ENCODE measurements at places on chromosomes 11 and 22. TPM values are rescaled to one million over a fixed set of nuclear protein-coding genes. Genes with fewer than 3 reads are reported as not detected.

DNA sequence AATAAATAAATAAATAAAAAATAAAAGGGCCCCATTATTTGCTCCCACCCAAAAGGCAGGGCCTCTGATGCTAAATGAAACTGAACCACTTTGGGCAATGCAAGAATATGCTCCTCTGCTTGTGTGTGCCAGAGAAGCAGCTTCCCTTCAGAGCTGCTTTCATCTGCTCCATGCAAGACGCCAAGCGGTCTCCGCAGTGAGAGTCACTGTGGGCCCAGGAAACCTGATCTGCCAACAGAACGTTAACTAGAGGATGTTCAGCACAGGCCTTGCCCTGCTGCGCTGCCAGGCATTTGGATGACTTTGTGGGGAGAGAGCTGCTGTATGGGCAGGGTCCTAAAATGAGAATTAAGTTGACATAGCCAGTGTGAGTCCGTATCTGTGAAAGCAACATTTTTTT is 43.7 kb upstream of the APOA1 start:
- DNase-seq, result no peak

GRCh38 chr22:42202669-42203068 is 67.8 kb downstream of the TCF20 start:
- DNase-seq, result no peak

DNA sequence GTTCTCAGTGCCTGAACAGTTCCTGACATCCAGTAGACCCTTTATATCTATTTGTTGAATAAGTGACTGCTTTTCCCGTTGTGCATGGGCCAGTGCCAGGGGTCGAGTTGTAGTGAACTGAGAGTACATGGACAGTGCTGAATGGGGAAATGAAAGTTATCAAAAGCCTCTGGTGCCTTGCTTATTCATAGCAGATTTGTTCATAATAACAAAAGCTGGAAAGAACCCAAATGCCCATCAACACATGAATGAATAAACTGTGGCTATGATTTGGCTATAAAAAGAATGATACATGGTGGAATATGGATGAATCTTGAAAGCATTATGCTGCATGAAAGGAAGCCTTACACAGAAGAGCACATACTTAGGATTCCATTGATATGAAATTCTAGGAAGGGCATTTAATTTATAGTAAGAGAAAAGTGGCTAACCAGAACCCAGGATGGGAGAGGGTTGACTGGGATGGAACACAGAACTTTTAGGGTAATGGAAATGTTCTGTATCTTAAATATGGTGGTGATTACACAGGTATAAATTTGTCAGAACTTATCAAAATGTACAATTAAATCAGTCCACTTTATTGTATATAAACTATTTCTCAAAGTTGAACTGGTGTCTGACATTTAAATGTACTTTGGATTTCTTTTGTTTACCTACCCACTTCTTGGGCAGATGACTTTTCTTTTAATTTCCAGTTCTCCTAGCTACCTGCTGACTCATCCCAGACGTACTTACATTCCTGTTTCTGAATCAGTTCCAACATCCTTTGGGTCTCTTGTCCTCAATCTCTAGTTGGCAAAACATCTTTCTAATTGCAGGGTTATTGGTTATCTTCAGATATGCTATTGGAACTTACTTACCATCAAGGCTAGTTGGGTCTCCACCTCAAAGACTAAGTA is 42.8 kb downstream of the PACS1 start:
- no peak for DNase-seq

- DNase-seq, result no peak
Measured at GRCh38 chr11:16169541-16169940, 186.8 kb downstream of the SOX6 start.

- no peak for DNase-seq
Measured at GRCh38 chr11:122494221-122494620, 161.3 kb upstream of the UBASH3B start.

GRCh38 chr11:78429209-78429608 is 11.6 kb upstream of the GAB2 start:
- DNase-seq, result no peak

GRCh38 chr11:14555818-14556217 is 35.6 kb upstream of the PSMA1 start:
- no peak for DNase-seq

- DNase-seq, result no peak
Measured at GRCh38 chr11:28838741-28839140, 730.6 kb downstream of the METTL15 start.

- DNase-seq, result no peak
Measured at GRCh38 chr11:77276271-77276670, 25.2 kb downstream of the GDPD4 start.

DNA sequence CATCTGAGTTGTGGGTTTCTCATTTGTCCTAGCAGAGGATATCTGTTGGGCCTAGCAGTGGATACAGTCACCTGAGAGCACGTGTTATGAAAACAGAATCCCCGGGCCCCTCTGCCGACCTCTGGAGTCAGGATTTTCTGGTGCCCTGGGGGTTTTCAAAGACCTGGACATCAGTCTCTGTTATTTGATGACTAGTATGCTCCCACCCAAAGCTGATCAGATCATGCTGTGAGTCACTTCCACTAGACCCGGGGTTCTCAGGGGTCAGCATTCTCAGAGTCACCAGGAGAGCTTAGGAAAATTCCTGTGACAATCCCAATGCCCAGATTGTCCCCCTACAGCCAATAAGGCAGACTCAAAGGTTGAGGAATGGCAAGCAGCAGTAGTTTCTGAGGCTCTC is 38.7 kb downstream of the KCNJ1 start:
- no peak for DNase-seq

- no peak for DNase-seq
Measured at GRCh38 chr11:106656646-106657045, 361.6 kb downstream of the GUCY1A2 start.

DNA sequence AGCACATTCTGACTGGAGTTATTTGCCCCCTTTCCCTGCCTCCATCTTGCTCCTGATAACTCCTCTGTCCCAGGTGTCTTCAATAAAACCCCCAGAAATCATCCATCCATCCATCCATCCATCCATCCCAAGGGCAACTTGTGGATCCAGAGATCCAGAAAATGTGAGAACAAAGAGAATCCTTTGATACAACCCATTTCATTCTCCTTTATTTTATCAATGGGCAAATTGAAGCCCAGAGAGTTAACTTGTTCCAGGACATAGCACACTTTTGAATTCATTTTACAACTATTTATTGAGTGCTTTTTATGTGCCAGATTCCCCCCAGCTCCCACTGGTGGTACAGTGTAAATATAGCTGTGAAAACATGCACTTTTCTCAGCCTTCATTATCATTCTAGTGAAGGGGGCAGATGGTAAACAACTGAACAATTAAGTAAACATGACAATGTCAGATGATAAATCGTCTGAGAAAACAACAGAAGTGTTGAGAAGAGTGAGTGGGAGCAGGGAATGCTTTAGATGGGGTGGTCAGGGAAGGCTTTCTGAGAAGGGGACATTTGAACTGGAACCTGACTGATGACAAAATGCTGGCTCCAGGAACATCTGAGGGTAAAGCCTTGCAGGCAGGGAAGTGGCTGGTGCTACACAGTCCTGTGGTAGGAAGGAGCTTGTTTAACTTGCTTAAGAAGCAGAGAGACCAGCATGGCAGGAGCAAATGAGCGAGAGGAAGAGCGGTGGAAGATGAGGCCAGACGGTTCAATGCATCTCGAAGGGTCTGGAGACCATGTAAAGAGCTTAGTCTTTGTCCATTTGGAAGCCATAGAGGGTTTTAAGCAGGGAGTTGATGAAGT is 80.0 kb upstream of the TIMP3 start:
- no peak for DNase-seq

GRCh38 chr11:9530901-9531625 is 42.4 kb upstream of the WEE1 start:
- DNase-seq, result no peak

- DNase-seq, result no peak
Measured at GRCh38 chr22:46894081-46894671, 131.7 kb downstream of the TBC1D22A start.

DNA sequence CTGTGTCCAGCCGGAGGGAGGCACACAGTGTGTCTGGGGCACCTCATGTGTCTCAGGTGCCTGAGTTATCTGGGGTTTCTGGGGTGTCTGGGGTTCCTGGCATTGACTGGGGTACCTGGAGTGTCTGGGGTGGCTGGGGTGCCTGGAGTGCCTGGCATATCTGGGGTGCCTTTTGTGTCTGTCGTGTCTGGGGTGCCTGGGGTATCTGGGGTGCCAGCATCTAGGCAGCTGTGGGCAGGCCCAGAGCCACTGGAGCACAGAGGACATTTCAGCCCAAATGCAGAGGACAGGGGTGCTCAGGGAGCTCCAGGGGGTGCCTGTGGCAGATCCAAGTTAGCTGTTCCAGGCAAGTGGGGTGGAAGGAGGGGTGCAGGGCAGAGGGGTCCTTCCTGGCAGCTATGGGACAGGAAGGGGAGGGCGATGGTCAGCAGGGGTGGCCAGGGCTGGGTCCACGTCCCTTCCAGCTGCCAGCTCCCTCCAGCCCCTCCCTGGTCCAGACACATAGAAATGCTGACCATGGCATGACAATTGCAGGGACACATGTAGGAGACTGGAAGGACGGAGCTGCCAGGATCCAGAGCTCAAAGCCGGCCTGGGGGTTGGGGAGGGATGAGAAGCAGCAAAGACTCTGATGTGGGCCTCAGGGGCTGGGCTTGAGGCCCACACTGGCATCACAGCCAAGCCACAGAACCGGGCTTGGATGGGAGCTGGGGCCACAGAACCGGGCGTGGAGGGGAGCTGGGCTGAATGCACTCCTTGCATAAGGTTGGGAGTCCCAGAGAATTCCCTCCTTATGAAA is 133.0 kb downstream of the BRD1 start:
- DNase-seq, result no peak

GRCh38 chr11:70467201-70468085 is 69.1 kb downstream of the CTTN start:
- peak; percentile 35 for DNase-seq

DNA sequence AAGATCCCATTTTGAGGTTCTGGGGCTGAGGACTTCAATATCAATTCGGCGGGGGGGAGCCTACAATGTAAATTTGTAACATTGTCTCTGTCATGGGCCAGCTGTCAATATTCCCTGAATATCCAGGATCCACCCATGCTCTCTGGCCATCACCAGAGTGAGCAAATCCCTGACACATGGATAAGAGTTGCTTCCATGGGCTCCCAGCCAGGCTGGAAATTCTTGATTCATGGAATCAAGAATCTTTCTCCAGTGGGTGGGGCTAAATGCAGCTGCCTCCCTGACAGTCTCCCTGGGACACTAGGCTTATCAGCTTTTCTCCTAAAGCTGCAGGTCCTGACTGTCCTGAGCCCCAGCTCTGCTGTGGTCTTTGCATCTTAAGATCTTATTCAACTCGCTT is 86.9 kb upstream of the IGLL5 start:
- DNase-seq, result no peak

DNA sequence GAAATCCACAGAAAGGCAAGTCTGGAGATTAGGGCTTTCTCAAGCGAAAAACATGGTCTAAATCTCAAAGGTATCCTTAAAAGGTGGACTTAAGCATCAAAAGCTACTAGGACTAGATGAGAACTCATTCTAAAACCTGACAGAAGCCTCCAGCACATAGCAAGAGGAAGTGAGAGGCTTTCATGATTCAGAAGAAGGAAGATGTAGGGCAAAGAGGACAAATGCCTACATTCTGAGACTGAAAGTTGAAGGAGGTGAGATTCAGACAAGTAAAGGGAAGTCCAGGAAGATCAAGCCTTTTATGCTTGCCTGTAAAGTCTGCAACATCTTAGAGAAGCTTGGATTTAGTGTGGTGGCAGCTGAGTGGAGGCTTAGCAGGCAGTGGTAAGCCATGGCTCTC is 98.9 kb downstream of the PGR start:
- DNase-seq, result no peak

GRCh38 chr11:72061739-72062396 is 18.5 kb downstream of the NUMA1 start:
- no peak for DNase-seq

DNA sequence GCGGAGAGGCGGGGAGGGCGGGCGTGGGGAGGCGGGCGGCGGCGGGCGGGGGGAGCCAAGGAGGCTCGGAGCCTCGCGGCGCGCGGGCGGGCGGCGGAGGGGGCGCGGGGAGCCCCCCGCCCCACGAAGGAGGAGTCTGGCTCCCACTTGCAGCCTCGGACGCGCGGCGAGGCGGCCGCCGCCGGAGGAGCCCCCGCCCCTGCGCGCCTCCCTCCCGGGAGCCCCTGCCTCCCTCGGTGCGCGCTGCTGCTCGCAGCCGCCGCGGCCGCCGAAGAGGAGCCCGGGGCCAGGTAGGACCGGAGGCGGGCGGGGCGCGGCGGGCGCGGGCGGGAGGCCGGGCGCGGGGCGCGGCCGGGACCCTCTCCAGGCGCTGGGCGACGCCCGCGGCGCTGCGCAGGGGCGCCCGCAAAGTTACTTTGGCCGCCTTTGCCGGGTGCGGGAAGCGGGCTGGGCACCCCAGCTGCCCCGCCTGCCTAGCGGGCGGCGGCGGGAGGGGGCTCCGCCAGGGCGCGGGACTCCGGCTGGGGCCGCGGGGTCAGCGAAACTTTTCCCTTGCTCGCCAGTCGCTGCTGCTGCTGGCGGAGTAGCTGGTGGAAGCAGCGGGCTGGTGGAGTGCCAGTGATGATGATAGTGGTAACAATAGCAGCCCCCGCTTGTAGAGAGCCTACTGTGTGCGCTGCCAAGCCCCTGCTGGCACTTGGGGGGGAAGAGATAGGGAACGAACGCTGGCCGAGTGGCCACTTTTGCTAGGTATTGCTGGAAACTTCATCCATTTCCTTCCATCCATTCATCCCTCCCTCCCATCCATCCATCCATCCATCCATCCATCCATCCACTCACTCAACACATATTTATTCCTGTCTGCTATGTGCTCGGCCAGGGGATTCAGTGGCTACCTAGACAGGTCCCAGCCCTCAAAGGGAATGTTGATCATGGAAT is at the start of gene MPPED1:
Gene MPPED1, plus strand, starts transcription at position 146 of the 939 bp plus-strand sequence. CDS start 12,972 bp downstream, outside the sequence.
- no peak for DNase-seq

- no peak for DNase-seq
Measured at GRCh38 chr22:30943368-30943767, 25.2 kb downstream of the MORC2 start.

DNA sequence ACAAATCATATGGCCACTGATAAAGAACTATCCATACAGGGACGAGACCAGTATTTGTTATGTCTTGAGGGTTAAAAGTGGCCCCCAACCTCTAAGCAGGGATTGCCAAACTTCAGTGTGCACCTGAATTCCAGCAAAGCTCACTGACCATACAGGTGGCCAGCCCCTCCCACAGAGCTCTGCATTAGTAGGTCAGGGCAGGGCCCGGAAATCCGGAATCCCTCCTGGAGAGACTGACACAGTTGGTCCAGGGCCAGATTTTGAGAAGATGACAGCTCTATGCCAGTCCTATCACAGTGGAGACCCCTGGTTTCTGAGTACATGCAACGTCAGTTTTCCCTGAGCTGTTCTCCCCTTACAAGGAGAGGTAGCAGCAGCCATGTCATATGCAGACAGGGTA is 20.8 kb downstream of the VPS37C start:
- no peak for DNase-seq

The C22orf31 gene
- not detected for total RNA-seq

The TRABD gene
- total RNA-seq, result 55.1 TPM

The PHF21B gene
- 0.63 TPM for total RNA-seq

The SERHL2 gene
- total RNA-seq, result 2.9 TPM

The AIP gene
- 94.2 TPM for total RNA-seq

The HBE1 gene
- total RNA-seq, result 4.0 TPM

The SWAP70 gene
- 24.3 TPM for total RNA-seq

The OR4C45 gene
- not detected for total RNA-seq

The DNAJB7 gene
- not detected for total RNA-seq

The UPK2 gene
- total RNA-seq, result not detected

The TENM4 gene
- total RNA-seq, result 8.4 TPM

The SPTBN2 gene
- total RNA-seq, result 18.2 TPM

The ZNF74 gene
- 14.1 TPM for total RNA-seq

The MMP7 gene
- 1,865 TPM for total RNA-seq

Data from mucosa of gallbladder (tissue), 1 donor.